ENCODE measurements at places on chromosomes 7 and 10. TPM values are rescaled to one million over a fixed set of nuclear protein-coding genes. Genes with fewer than 3 reads are reported as not detected.

GRCh38 chr7:42210779-42211178, 26.2 kb downstream of the GLI3 start:
- no peak for DNase-seq

- no peak for DNase-seq
Measured at GRCh38 chr7:141610671-141611070, 59.5 kb downstream of the AGK start.

- no peak for DNase-seq
Measured at GRCh38 chr7:78037603-78038002, 239.0 kb downstream of the PHTF2 start.

DNA sequence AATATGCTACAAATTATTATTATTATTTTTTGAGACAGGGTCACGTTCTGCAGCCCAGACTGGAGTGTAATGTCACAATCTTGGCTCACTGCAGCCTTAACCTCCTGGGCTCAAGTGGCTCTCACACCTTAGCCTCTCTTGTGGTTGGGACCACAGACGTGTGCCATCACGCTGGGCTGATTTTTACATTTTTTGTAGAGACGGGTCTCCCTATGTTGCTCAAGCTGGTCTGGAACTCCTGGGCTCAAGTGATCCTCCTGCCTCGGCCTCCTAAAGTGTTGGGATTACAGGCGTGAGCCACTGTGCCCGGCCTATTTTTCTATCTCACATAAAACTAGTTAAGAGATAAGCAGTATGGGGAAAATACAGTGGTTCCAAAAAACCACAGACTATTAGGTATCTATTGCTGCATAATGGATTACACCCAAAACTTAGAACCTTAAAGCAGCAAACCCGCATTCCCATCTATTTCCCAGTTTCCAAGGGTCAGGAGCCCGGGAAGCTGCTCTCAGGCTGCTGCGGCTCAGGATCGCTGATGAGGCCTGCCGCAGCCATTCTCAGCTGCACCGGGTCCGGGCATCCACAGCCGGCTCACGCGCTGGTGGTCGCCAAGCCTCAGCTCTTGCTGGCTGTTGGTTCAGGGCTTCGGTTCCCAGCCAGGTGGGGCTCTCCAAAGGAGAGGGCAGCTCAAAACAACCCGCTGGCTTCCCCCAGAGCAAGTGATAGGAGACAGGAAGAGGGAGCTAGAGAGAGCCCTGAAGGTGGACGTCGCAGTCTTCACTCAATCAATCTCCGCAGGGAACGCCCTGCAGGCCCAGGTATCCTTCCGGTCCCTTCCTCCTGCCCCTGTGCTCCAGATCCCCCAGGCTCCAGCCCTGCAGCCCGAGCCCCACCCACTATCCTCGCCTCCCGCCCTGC, 128.2 kb downstream of the UBE2H start:
- DNase-seq = peak; percentile 55

- DNase-seq = no peak
Measured at GRCh38 chr7:121875203-121875602, 2.2 kb downstream of the PTPRZ1 start.

GRCh38 chr7:24422441-24423010, 138.5 kb downstream of the NPY start:
- DNase-seq = no peak

GRCh38 chr10:42990721-42991441, 86.0 kb upstream of the RET start:
- DNase-seq = no peak

Gene FBXL15
- 15.3 TPM for total RNA-seq

Gene CTNNA3
- 0.74 TPM for total RNA-seq
